Stimulated activated CD4-positive, alpha-beta T cell treated with anti-CD3 and anti-CD28 coated beads, Interleukin-1b, Interleukin-23, amount 100 ng/mL, for 48 hours (primary cell): ENCODE measurements at places on chromosomes 5 and 9.

GRCh38 chr9:21778304-21778703 is 24.1 kb upstream of the MTAP start:
- DNase-seq = no peak

GRCh38 chr5:117803533-117803932 is 1184.8 kb downstream of the DTWD2 start:
- DNase-seq = no peak

GRCh38 chr9:74556685-74557084 is 59.5 kb downstream of the RORB start:
- DNase-seq = peak; percentile 12

GRCh38 chr5:158406884-158407823 is 548.2 kb upstream of the CLINT1 start:
- no peak for DNase-seq

DNA sequence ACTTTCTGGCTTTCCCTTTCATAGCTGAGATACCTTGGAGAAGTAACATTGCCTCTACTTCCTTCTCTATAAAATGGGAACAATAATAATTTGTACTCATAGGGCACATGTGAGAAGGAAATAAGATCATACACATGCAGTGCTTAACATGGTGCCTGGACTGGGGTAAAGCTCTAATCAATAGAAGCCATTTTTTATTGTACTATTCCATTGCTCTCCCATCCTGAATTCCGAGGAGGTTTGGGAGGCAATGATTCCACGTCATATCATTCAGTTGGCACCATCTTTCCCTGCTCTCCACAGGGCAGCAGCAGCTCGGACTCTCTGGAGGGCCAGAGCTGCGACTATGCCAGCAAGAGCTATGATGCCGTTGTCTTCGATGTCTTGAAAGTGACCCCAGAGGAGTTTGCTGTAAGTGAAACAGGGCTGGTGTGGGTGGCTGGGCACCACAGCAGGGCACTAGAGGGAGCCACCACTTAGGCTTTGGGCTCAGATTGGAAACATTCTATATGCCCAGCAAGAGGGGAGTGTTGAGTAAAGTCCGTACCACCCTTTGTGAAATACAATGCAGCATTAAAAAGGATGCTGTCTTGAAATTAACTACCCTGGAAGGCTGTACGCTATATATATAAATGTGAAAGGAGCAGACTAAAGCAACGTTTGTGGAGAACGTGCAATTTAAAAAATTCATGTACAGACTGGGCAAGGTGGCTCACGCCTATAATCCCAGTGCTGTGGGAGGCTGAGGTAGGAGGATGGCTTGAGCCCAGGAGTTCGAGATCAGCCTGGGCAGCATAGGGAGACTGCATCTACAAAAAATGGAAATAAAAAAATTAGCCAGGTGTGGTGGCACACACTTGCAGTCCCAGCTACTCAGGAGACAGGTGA is 51.2 kb downstream of the RALGPS1 start:
- peak; percentile 36 for DNase-seq

GRCh38 chr5:172496671-172497371 is 42.5 kb upstream of the SH3PXD2B start:
- no peak for DNase-seq

DNA sequence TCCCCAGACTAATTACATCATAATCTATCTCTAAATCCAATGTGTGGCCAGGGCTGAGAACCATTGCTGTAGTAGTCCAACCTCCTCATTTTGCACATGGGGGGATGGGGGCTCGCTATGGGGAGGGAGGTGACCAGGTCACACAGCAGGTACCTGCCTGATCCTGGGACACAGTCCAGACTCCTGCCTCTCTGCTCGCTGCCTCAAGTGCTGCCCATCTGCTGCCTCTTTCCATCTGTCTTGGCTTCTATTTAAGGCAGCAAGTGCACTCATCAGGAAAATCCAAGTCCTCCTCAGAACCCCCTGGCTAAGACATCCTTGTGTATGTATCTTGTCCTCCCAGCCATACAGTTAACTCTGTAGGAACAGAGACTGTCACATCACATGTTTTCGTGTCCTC is 57.7 kb upstream of the FRRS1L start:
- no peak for DNase-seq

DNA sequence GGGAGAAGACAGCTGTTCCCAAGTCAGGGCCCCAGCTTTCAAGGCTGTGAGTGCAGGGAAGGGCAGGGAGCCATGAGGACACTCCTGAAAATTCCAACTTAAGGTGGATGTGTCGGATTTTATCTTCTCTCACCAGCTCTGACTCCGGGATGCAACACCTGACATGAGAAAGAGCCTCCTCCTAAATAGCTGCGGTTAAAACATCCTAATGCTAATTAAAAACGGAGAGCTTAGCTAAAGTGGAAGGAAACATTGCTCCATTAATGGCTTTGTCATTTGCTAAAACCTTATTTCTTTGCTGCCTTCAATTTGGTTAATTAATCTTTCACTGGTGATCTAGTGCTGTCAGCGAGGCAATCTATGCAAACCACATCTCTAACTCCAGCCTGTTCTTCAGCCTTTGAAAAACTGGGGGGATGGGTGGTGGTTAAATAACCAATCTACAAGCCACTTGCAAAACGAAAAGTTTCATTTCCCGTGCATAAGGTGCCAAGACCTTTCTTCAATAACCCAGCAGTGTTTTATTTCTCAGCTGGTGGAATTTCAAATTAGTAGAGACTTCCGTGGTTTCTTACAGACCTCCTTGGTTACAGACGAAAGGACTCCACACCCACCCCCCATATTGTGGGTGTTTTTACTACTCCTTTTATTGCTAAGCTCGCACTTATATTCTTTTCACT is 379.6 kb downstream of the MLLT3 start:
- DNase-seq = peak; percentile 14

DNA sequence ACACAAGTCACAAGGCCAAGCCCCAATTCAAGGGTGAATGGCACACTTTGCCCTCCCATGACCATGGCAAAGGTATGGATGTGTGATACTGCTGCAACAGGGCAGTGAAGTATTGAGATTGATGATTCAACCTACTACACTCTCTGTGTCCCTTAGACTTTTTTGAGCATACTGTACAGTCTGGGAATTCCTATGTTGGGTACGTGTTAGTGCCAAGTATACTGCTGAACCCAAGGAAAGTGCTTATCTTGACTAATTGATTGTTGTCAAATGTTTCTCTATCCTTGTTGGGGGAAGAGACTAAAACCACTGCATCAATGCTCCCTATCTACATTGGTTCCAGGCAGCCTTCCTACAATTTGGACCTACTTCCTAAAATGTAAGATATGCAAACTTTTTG is 93.7 kb downstream of the NDFIP1 start:
- DNase-seq = no peak

DNA sequence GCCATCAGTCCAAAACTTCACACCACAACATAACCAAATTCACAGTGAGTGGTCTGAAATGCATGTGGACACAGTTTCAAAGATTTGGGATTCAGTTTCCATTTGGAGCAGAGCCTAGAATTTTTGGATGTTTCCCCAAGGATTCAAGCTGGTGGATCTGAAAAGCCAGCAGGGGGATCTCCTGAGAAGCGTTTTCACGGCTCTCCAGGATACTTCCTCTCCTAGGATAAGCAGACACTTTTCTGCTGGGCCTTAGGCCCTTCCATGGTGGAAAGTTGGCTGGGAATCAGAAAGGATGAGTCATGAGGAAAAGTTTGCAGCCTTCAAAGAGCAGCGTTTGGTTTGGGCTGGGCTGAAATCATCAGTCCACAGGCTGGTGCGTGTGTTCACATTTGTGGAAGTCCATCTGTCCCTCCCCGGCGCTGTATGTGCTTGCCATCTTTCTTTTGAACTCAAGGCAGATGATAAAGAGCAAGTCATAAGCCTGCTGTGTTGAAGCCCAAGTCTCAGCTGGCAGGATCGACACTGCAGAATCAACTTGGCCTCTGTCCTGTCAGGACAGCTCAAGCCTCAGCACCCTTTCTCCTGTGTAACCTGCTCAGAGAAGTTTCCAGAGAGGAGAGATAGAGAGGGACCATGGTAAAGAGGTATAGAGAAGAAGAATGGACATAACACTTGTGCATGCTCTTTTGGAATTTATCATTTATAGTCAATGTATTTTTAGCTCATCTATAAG is 152.6 kb upstream of the MSX2 start:
- no peak for DNase-seq

DNA sequence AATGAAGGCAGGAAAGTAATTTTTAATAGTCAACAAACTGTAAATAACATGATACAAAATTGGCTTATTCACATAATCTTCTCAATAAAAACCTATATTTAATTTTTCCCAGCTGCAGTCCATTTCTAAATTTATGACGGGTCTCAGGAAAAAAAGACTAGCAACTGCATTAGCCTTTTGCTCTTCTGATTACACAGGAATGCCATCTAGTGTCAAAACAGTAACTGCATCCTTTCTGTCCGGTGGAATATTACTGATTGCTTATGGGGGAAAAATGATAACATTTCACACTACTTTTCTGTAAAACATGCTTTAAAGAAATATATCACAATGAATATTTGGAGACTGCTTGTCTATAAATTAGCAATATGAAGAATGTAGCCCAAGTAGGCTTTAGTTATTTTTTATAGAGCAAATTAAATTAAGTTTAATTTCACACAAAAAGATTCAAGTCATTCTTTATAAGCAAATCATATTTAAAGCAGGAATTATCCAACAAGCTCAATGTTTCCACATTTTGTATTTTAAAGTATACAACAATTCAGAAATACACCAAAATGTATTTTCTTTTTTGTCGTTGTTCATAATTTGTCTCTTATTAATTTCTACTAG is 534.7 kb downstream of the CDH10 start:
- DNase-seq = no peak

DNA sequence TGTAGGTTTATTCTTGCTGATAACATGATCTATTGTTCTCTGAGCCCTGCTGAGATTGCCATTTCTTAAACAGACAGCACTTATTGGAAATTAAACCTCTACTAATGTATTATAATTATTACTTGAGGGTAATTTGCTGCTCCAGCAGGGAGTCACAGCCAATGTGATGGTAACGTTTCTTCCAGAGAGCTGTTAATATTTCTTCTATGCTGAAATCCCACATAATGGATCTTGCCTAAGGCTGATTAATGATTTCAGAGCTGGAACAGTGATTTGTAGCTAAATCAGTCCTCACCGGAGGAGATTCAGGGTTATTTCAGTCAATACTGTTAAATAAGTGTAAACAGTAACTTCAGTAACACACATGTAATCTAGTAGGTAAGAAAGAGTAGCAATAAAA is 170.1 kb downstream of the CDH12 start:
- no peak for DNase-seq

DNA sequence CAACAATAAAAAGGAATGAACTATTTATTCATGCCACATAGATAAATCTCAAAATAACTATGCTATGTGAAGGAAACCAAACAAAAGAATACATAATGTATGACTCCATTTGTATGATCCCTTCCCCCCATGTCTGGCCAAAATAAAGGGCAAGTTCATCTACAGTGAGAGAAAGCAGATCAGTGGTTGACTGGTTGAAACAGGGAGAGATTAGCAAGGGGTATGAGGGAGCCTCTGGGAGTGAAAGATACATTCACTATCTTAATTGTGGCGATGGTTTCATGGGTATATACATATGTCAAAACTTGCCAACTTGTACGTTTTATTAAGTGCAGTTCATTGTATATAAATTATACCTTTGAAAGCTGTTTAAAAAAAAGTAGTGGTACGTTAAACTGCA is 4.8 kb downstream of the PSMD5 start:
- DNase-seq = no peak

DNA sequence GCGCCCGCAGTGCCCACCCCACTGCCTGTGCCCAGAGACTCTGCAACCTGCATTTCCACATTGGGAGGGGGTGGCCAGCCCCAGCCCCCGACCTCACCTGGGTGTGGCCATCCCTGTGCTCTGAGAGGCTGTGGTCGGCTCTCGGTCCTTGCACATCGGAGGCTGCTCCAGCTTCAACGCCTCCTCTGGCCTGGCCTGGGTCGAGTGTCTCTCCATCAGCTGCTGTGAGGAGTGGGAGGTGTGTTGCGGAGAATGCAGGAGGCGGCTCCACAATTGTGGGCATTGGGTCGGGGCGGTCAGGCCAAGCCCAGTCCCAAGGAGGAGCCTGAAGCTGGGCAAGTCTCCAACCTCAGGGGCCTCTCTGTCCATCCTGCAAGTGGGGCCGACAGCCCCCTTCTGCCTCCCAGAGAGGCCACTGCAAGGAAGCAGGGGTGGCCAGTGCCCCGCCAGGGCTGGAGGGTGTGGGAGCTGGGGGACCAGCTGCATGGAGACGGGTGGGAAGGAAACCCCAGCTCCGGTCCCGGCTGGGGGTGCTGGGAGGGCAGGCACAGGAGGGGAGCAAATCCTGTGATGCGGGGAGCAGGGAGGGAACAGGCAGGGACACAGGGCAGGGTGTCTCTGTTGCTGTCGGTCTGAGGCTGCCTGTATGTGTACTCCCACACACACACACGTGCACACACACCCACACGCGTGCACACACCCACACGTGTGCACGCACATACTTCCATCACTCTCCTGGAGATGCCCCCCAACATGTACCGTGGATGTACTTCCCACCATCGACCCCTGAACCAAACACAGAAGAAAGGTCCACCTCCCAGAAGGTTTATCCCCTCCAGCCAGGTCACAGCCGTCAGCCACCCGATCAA is 28.9 kb downstream of the CCDC187 start:
- no peak for DNase-seq

GRCh38 chr5:169696621-169697510 is 59.8 kb downstream of the DOCK2 start:
- DNase-seq = no peak

- DNase-seq = no peak
Measured at GRCh38 chr5:84260140-84260539, 124.5 kb downstream of the EDIL3 start.

GRCh38 chr9:92650839-92651621 is 18.9 kb downstream of the IPPK start:
- DNase-seq = no peak
